Head of caudate nucleus (tissue), 42 donors: ENCODE measurements at places on chromosomes 1 and 21.

DNA sequence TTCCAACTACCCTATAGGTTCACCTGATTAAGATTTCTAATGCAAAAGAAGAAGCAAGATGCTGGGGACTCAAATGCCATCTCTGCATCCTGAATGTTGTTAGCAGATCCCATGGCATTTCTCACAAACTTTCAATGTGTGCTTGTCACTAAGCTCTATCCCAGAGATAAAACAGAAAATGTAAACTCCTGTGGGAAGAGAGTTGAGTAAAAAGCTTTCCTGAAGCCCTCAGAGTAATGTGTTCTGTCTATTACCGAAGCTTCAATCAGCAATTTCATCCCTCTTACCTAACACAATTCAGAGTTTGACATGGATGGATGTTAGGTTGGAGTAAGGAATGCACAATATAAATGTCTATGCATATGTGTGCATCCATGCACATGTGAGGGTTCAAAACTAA, 829.9 kb upstream of the PRMT6 start:
- no peak for DNase-seq

GRCh38 chr1:79133774-79134364, 127.3 kb upstream of the ADGRL4 start:
- no peak for DNase-seq

- no peak for DNase-seq
Observed at GRCh38 chr1:31127266-31127665, 61.7 kb upstream of the PUM1 start.

DNA sequence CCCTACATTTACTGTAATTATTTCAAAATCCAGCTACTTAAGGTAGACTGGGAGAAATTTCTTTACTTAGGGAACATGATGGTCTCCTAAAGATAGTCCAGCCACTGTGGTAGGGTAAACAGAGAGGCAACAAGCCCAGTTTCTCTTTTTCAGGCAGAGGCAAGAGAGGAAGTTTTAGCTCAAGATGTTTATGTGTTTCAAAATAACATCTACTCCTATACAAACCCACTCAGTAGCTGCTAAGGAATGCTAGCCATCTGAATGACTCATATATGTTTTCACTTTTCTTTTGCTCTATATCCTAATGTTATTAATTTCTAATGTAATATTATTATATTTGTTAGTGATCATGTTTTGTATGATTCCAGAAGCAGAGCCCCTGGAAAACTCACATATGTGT, 856.6 kb downstream of the PLA2G4A start:
- DNase-seq, result no peak

- DNase-seq, result no peak
Observed at GRCh38 chr1:68188060-68188538, 44.2 kb downstream of the WLS start.

DNA sequence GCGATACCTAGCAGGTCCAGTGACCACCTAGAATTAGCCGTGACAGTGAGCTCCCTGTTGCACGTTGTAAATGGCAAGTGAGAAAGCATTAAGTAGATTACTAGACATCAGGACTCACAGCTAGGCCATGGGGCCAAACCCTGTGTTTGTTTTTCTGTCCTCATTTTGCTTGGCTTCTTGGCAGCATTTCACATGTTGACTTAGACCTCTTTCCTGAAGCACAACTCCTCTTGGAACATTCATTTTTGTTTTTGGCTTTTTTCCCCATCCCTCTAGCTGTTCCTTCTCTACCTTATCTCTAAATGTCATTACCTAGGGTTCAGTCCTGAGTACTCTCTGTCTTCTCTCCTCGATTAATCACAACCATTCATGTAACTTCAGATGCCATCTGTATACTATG, 16.9 kb upstream of the PTPN14 start:
- no peak for DNase-seq
